ENCODE measurements at places on chromosomes 2 and 18. TPM values are rescaled to one million over a fixed set of nuclear protein-coding genes. Genes with fewer than 3 reads are reported as not detected.

DNA sequence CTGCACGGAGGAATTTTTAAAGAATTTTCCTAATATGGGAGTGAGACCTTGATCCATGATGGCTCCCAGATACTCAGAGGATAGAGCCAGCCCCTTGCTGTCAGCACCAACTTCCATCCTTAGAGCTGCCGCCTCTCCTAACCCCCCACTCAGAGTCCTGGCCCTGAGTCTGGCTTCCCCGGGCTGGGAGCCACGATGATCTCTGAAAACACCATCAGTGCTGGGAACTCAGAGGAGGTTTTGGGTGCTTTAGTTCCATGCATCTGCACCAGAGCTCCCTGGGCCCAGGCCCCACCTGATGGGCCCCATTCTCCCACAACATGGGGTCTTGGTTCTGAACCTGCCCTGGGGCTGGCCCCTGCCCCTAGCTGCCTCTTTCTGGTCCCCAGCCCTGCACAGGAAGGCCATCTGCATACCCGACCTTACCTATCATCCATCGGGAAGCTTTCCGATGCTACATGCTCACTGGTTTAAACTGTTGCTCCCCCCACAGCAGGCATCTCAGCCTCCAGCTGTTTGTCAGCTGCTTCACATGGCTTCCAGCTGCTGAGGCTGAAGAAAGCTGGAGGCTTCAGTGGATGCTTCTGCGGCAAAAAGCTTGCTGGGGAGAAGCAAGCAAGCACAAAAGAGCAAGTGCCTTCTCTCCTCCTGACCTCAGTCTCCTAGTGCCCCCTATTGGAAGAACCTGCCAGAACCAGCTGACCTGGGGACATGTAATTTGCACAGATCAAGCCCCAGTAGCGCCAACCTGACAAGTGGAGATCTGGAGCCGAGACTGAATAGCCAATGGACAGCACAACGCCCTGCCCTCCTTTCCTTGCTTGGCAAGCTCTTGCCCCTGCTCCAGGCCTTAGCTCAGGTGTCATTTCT lies 24.2 kb upstream of the RHOB start:
- DNase-seq = no peak
- H3K27ac ChIP-seq = no peak overlapping the region
- no peak overlapping the region for H3K4me3 ChIP-seq
- peaks cover 13% of the 10 kb centered on the region for H3K4me1 ChIP-seq
- H3K36me3 ChIP-seq = no peaks in the 10 kb centered on the region

GRCh38 chr2:8178911-8179310 lies 502.9 kb upstream of the ID2 start:
- peaks cover 8% of the 10 kb centered on the region for H3K27me3 ChIP-seq
- no peak overlapping the region for H3K4me3 ChIP-seq
- H3K4me1 ChIP-seq = no peaks in the 10 kb centered on the region
- DNase-seq = no peak
- H3K36me3 ChIP-seq = peaks cover 7% of the 10 kb centered on the region
- no peak overlapping the region for H3K27ac ChIP-seq

DNA sequence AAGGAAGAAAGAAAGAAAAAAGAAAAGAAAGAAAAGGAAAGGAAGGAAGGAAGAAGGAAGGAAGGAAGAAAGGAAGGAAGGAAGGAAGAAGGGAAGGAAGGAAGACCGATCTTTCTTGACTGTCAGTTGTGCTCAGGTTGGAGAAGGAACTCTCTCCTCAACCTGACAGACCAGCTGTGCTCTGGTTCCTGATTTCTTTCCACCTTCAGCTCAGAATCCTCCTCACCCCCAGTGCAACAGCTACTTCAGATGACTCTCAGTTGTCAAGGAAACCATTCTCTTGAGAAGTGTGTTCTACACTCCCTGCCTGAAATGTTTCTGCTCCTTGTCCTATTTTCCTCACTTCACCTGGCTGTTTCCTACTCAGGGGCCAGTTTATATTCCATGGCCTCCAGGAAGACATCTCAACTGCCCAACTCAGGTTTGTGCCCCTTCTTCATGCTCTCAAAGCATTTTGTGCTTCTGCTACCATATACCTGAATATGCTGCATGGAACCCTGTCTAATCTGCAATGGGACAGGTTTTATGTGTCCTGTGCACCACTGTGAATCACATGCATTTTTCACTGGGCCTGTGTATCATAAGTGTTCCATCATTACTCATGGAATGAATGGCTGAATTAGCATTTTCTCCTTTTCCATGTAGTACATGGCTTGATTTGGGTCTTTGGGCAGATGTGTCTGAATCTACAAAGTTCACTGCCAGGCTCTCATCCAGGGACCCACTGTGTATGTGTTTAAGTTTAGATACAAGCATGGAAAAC lies 32.8 kb upstream of the DOCK10 start:
- no peak overlapping the region for H3K27ac ChIP-seq
- peaks cover 2% of the 10 kb centered on the region for H3K27me3 ChIP-seq
- no peaks in the 10 kb centered on the region for H3K4me1 ChIP-seq
- H3K4me3 ChIP-seq = no peak overlapping the region

DNA sequence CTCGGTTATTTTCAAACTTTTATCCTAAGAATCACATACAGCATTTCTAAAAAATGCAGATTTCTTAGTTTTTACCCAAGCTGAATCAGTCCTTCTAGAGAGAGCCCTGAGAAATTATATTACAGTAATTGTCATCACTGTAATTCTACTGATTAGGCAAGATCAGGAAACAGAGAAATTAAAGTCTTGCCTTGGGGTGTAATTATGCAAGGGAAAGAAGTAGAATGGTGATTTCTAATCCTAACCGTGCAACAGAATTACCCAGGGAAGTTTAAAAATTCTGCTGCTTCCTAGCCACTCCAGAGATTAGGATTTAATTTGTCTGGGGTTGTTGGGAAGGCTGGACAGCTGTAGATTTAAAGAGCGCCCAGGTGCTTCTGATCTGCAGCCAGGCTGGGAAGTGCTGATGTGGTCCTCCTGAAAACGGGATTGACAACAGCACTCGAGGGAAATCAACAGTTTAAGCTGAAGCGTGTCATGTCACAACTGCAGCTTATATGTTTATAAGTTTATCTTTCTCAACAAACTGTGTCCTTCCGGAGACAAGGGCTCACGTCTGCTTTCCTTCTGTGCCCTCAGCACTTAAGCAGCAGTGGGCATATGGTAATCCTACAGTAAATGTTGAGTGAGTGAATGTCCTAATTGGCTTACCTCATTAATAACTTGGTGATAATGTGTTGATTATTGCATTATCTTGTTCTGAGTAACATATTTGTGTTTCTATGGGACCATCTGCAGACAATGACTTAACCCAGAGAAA lies 671.9 kb upstream of the SOX11 start:
- DNase-seq = no peak
- no peak overlapping the region for H3K27ac ChIP-seq
- H3K4me3 ChIP-seq = no peak overlapping the region
- no peaks in the 10 kb centered on the region for H3K4me1 ChIP-seq
- H3K36me3 ChIP-seq = no peaks in the 10 kb centered on the region
- H3K27me3 ChIP-seq = no peaks in the 10 kb centered on the region

DNA sequence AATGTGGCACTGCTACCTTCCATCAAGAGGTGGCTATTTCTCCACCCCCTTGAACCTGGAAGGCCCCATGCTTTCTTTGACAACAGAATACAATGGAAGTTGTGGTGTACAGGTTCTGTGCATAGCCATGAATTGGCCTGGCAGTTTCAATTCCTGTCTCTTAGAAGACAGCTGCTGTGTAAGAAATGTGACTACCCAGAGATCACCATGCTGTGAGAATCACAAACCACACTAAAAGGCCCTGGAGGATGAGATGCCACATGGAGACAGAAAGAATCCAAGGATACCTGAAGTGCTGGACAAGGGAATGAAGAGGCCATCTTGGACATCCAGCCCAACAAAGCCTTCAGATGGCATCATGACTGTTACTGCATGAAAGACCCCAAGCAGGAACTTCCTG lies 47.7 kb upstream of the EHBP1 start:
- DNase-seq = no peak
- H3K27me3 ChIP-seq = no peaks in the 10 kb centered on the region
- no peaks in the 10 kb centered on the region for H3K36me3 ChIP-seq
- no peaks in the 10 kb centered on the region for H3K4me1 ChIP-seq
- H3K4me3 ChIP-seq = no peak overlapping the region
- no peak overlapping the region for H3K27ac ChIP-seq

- no peak overlapping the region for H3K27ac ChIP-seq
- no peaks in the 10 kb centered on the region for H3K4me1 ChIP-seq
- no peak for DNase-seq
- no peak overlapping the region for H3K4me3 ChIP-seq
- no peaks in the 10 kb centered on the region for H3K27me3 ChIP-seq
Observed at GRCh38 chr2:83596592-83597282, 862.3 kb downstream of the SUCLG1 start.

- H3K27me3 ChIP-seq = peaks cover 4% of the 10 kb centered on the region
- no peak overlapping the region for H3K4me3 ChIP-seq
- H3K27ac ChIP-seq = no peak overlapping the region
- H3K4me1 ChIP-seq = no peaks in the 10 kb centered on the region
- H3K36me3 ChIP-seq = no peaks in the 10 kb centered on the region
Observed at GRCh38 chr2:192098814-192099491, 95.8 kb downstream of the TMEFF2 start.

DNA sequence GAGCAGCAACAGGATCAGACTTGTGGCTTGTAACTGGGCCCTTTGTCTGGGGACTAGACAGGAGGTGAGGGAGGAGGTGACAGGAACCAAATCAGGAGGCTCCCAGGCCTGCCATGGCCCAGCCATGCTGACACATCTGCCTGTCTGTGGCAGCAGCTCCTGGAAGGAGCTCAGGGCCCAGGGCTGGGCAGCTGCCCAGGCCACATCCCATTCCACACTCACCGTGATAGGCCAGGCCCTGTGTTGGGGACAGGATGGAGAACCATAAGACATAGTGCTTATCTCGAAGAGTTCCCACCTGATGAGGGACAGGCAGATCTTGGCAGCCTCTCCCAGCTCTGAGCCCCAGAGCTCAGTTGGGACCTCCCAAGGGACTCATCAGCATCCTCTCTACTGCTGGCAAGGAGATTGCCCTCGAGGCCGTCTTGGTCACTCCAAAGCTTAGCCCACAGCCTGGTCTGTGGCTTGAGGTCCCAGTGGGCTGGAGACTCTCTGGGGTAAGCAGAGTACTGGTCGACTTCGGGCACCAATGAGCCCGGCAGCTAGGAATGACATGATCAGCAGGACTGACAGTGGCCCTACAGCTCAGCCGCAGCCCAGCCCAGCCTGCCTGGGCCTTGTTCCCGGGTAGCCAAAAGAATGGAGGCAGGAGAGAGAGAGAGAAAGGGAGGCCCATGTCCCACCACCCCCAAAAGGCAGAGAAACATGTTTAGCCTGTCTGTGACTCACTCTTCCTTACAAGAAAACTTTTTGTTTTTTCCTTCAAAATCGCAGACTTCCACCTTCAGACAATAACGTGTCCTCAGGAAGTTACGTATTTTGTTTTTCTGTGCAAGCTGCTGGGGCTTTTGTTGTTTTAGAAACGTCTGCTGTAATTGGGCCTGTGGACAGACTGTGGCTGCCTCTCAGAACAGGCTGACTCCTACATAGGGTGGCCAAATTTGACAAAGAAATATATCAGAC lies 82.1 kb downstream of the HS1BP3 start:
- H3K4me1 ChIP-seq = no peaks in the 10 kb centered on the region
- peaks cover 7% of the 10 kb centered on the region for H3K27me3 ChIP-seq
- no peak overlapping the region for H3K27ac ChIP-seq
- no peaks in the 10 kb centered on the region for H3K36me3 ChIP-seq
- H3K4me3 ChIP-seq = no peak overlapping the region

- DNase-seq = peak; percentile 57
- H3K36me3 ChIP-seq = peaks cover 14% of the 10 kb centered on the region
- peaks cover 78% of the 10 kb centered on the region for H3K4me1 ChIP-seq
- H3K27ac ChIP-seq = peak overlapping the region; percentile 99
Observed at GRCh38 chr2:85998071-85998991, 107.4 kb downstream of the POLR1A start.

DNA sequence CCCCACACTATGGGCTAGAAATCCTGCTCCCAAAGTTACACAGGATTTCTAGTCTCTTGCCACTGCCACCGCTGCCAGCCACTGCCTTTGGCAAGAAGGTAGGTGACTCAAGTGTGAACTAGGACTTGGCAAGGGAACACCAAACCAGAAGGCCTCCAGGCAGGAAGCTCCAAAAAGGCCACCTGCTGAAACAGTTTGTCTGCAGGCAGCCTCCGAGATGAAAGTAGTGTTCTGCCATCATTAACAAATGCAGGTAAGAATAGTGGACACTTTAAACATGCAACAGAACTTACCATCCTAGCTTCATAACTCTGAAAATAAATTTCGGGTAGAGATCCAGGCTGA lies 3.9 kb downstream of the ANKRD44 start:
- H3K36me3 ChIP-seq = peaks cover 29% of the 10 kb centered on the region
- peak overlapping the region; percentile 92 for H3K4me3 ChIP-seq
- no peaks in the 10 kb centered on the region for H3K27me3 ChIP-seq
- H3K27ac ChIP-seq = peak overlapping the region; percentile 81
- peaks cover 69% of the 10 kb centered on the region for H3K4me1 ChIP-seq
- peak; percentile 44 for DNase-seq

DNA sequence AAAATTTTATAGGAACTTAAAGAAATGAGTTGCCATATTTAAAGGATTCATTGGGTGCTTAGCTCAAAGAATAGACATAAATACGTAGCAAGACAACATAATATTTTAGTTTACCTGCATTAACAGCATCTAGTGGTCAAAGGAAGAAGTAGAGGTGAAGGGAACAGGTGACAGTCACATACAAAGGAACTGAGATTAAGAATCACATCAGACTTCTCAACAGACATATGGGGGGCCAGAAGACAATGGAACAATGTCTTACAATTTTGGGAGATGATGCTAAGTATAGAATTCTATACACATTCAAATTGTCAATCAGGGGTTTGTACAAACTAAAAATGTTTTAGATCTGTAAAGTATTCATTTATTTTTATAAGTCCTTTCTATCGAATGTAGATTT lies 38.6 kb upstream of the CCDC102B start:
- no peaks in the 10 kb centered on the region for H3K4me1 ChIP-seq
- H3K36me3 ChIP-seq = no peaks in the 10 kb centered on the region
- no peak overlapping the region for H3K27ac ChIP-seq
- H3K4me3 ChIP-seq = no peak overlapping the region
- DNase-seq = no peak

GRCh38 chr2:7609974-7610373 lies 692.8 kb downstream of the RNF144A start:
- H3K4me1 ChIP-seq = peaks cover 30% of the 10 kb centered on the region
- H3K27ac ChIP-seq = peak overlapping the region; percentile 83
- DNase-seq = no peak
- H3K4me3 ChIP-seq = peak overlapping the region; percentile 20
- no peaks in the 10 kb centered on the region for H3K36me3 ChIP-seq
- H3K27me3 ChIP-seq = no peaks in the 10 kb centered on the region

Gene RETSAT
- total RNA-seq = 28.8 TPM

Gene DSG4
- total RNA-seq = not detected

Gene COL4A4
- not detected for total RNA-seq

Gene TSPYL6
- total RNA-seq = not detected

Gene DUSP2
- total RNA-seq = 50.2 TPM

Gene LHCGR
- not detected for total RNA-seq

Gene RBKS
- 2.3 TPM for total RNA-seq

Gene SERPINB11
- not detected for total RNA-seq

Gene FHOD3
- not detected for total RNA-seq

Gene NYAP2
- total RNA-seq = not detected

Gene CCDC141
- 11.8 TPM for total RNA-seq

Gene SLC4A5
- total RNA-seq = 6.6 TPM

Data from activated naive CD8-positive, alpha-beta T cell treated with anti-CD3 and anti-CD28 coated beads, Interleukin-2, amount 10 ng/mL, durations not matched to agents 7 days and 5 days (primary cell).